Thymus (tissue), 14 donors: ENCODE measurements at places on chromosomes 12 and 14. TPM values are rescaled to one million over a fixed set of nuclear protein-coding genes. Genes with fewer than 3 reads are reported as not detected.

- DNase-seq, result no peak
Observed at GRCh38 chr14:105331575-105332349, 17.2 kb downstream of the PACS2 start.

ART4 gene
- 0.38 TPM for total RNA-seq

RNASE3 gene
- 26.7 TPM for total RNA-seq

MMAB gene
- 30.7 TPM for total RNA-seq

DNA sequence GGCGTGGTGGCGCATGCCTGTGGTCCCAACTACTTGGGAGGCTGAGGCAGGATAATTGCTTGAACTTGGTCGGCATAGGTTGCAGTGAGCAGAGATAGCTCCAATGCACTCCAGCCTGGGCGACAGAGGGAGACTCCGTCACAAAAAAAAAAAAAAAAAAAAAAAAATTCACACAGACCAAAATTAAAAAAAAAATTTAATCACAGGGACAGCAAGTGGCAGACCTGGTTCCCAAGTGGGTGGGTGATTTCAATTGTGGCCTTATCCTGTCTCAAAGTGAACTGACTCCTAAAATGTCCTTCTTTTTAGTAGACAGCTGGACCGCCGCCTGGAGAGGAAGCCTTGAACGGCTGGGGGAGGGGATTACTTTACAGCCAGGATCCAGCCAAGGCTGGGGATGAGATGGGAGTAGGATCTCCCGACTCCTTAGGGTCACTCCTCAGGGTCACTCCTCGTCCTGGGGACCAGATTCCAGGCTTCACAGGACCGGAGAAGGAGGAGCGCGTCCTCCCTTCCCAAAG is 1.5 kb upstream of the KCNH3 start:
- no peak for DNase-seq

- no peak for DNase-seq
Observed at GRCh38 chr14:105151084-105151837, 17.3 kb downstream of the JAG2 start.

- DNase-seq, result no peak
Observed at GRCh38 chr14:71960494-71961353, 28.5 kb downstream of the RGS6 start.

CCDC60 gene
- total RNA-seq, result 0.52 TPM
